Hindlimb muscle (tissue), 1 donor: ENCODE measurements at places on chromosomes 4 and X. TPM values are rescaled to one million over a fixed set of nuclear protein-coding genes. Genes with fewer than 3 reads are reported as not detected.

The INPP4B gene
- 40.6 TPM for polyA plus RNA-seq

The CTAG1B gene
- polyA plus RNA-seq, result not detected

The SPANXD gene
- polyA plus RNA-seq, result not detected

The DGKQ gene
- 6.5 TPM for polyA plus RNA-seq

The GNRHR gene
- 0.50 TPM for polyA plus RNA-seq

The FATE1 gene
- 3.9 TPM for polyA plus RNA-seq

The DTHD1 gene
- not detected for polyA plus RNA-seq

The TCEAL5 gene
- polyA plus RNA-seq, result 3.3 TPM

The HS3ST1 gene
- polyA plus RNA-seq, result 0.46 TPM

The KCTD8 gene
- 0.14 TPM for polyA plus RNA-seq

The DCAF4L1 gene
- polyA plus RNA-seq, result 0.34 TPM

The DOK7 gene
- polyA plus RNA-seq, result 21.0 TPM

The TLR1 gene
- polyA plus RNA-seq, result 3.1 TPM

DNA sequence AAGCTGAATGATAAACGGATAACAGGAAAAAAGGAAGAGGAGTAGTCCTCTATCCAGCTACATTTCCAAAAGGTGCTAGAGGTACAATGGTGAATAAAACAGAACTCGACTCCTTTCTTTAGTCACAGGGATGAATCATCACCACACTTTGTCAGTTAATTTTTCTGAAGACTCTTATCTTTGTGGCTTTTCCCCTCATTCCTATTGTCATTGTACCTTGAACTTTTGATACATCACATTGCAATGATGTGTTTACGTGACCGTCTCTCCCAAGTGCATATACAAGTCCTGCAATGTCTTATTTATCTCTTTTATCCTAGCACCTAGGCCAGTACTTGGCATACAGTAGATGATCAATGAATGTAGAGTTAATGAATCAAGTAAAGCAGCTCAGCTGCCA lies 134.7 kb downstream of the LHFPL1 start:
- no peak for DNase-seq

DNA sequence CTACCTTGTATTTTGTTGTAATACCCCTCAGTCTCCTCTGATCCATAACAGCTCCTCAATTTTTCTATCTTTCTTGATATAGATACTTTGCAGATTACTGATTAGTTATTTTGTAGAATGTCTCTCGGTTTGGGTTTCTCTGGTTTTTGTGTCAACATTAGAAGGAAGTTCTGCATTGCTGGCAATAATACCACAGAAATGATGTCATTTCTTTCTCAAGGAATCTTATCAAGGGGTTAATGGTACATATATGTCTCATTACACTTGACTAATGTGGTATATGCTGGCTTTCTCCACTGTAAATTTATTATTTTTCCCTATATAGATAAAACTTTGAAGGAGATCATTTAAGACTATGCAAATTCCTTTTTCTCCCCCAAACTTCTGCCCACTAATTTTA lies 183.6 kb upstream of the DKK2 start:
- no peak for DNase-seq

DNA sequence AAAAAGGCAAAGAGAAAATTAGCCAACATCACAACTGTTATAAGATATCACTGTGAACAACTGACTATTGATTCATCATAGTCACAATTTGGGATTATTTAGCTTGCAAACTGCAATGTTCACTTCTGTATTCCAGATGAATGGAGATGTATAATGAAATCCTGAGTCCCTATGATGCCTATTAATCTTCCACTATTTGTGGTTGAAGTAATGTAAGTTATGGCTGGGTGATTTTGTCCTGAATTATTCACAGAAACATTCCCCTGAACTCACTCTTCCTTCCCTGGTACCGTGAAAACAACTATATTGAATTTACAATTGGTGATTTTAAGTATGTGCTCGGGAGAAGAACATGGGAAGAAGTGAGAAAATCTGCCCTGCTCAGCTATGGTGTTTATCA lies 50.8 kb upstream of the NPFFR2 start:
- no peak for DNase-seq

- DNase-seq, result no peak
Measured at GRCh38 chr4:16077786-16078185, 6.0 kb downstream of the PROM1 start.

DNA sequence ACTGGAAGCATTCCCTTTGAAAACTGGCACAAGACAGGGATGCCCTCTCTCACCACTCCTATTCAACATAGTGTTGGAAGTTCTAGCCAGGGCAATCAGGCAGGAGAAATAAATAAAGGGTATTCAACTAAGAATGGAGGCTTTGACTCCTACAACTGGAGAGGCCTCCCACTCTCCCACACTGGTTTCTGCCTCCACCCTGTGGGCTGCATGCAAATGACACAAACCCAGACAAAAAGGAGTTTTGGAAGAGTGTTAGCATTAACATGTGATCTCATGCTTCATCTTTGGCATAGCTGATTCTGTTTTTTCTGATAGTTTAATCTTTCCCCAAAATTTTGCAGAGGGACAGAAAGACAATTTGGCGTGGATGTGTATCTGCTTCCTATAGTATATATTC lies 80.8 kb upstream of the IQCM start:
- peak; percentile 18 for DNase-seq

GRCh38 chr4:186726426-186727168 lies 2.9 kb upstream of the FAT1 start:
- peak; percentile 88 for DNase-seq

DNA sequence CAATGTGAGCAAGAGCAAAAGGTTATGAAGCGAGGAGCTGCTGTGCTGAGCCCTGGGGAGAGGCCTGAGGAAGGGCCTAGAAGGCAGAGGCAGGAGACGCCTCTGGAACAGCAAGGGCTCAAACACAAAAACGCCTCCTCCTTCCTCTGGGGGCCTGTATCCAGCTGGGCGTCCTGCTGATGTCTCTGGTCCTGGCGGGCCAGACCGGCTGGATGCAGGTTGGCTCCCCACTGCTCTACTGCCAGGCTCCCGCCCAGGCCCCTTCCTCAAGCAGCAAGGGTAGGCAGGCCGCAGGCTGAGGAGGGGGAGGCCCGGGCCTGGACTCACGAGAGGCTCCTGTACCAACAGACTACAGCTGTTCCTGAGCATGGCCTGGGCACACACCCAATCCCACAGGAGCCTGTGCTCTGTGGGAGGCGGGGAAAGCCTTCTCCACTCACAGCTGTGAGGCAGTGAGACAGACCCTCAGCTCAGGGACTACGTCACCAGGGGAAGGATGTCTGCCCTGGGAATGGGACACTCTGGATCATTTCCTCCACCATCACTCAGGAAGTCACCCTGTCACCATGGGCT lies 2.3 kb downstream of the HAUS7 start:
- DNase-seq, result no peak

GRCh38 chrX:18906286-18906685 lies 77.6 kb downstream of the PHKA2 start:
- no peak for DNase-seq

- DNase-seq, result no peak
Measured at GRCh38 chr4:181477591-181477990, 765.6 kb upstream of the TENM3 start.

DNA sequence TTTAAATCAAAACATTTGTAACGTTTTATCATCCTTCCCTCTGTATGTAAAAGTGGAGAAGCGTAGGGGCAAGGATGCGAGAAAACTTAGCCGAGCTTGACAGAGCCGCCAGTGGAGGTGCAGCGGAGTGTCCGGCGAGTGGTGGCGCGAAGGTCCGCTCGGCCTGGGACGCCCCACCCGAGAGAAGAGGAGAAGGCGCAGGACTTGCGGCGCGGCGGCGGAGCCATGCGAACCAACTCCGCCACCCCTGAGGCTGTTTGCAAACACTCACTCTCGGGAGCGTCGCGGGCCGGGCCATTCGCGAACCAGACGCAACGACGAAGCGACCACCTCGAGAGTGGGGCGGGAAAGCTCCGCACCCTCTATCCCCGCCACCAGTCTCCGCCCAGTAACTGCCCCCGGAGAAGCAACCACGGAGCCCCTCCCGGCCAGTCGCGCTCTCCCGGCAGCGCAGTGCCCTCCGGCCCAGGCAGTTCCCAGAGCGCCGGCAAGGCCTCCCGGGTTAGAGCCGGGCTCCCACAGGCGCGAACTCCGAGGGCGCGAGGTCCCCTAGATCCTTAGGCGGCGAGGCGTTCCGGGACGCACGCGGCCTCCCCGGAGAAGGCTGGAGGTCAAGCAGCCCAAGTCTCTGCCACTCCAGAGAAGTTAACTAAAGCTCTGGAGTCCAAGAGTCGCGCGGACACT lies 2.3 kb upstream of the MAB21L2 start:
- peak; percentile 46 for DNase-seq

DNA sequence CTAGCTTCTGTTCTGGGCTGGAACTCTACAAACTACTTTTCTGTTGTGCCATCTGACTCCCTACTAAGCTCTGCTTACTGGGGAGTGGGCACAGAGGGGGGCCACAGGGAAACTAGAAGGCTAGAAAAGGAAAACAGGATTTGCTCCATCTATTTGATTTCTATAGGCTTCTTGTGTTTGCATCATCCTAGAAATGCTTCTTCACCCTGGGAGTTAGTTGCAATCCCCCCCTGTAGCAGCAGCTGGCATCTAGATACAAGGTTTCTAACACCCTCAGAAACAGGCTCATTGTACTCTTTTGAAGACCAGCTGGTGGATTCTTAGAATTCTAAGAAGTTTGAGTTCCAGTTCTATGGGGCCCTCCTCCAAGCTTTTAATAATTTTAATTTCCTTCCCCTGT lies 213.4 kb downstream of the TMA16 start:
- DNase-seq, result no peak

DNA sequence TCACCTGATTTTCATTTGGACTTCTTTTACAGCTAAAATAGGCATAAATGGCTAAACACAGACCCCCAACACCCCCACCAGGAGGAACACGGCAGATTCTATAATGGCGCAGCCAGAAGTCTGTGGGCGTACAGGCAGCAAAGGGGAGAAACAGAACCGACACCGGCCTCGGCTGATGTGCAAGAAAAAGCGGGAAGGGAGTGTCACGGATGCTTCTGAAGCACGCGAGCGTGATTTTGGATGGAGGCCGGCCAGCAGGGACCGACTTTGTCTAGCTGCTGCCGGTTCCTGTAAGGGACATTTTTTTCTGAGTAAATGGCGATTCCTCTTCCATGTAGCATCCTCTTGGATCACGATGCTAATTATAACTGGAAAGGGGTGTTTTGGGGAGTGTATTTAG lies 24.9 kb upstream of the ETNPPL start:
- no peak for DNase-seq

- no peak for DNase-seq
Measured at GRCh38 chr4:113406723-113407016, 354.9 kb downstream of the CAMK2D start.

- no peak for DNase-seq
Measured at GRCh38 chrX:139299309-139299708, 231.2 kb upstream of the F9 start.

GRCh38 chr4:8015512-8015911 lies 75.9 kb upstream of the AFAP1 start:
- no peak for DNase-seq

DNA sequence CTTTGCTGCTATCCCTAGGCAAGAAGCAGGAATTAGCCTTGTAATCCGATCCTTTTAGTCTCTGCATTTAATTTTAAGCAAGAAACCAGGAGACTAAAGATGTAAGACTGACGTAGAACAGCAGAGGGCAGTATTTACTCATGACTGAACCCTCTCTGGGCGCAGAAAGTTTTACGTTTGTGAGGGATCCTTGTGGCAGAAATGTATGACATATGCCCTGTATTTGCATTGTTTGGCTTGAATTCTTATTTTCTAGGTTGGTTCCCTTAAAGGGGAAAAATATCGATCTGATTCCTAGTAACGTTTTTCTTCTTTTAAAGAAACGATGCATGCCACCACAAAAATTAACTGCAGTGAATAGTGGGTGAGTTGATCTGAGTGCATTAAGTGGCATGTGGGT lies 1.3 kb upstream of the FAT4 start:
- peak; percentile 88 for DNase-seq

GRCh38 chr4:74278490-74278889 lies 29.8 kb upstream of the EPGN start:
- DNase-seq, result no peak

DNA sequence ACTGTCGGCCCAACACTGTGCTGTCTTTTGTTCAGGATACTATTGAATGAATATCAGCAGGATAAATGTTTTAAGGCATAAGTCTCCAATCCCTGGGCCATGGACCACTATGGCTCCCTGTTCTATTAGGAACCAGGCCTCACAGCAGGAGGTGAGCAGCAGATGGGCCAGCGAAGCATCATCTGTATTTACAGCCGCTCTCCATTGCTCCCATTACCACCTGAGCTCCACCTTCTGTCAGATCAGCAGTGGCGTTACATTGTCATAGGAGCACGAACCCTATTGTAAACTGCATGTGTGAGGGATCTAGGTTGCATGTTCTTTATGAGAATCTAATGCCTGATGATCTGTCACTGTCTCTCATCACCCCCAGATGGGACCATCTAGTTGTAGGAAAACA lies 3.7 kb upstream of the APLN start:
- no peak for DNase-seq

- no peak for DNase-seq
Measured at GRCh38 chrX:148867596-148867995, 367.2 kb downstream of the AFF2 start.

DNA sequence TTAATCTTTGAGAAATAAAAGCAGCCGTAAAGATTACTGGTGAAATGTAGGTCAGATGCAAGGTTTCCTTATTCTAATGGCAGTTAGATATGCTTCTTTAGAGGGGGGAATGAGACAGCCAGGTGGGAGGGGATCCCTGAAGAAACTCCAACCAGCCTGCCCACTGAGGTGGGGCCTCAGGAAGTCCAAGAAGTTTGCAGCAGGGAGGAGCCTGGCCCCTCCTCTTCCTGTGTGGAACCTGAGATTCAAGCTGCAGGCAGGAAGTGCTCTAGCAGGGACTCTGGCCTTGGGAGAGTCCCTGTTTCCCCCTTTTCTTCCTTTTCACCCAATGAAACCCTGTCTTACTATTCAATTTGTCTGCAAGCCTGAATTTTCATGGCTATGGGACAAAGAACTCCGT lies 101.4 kb upstream of the SLITRK2 start:
- DNase-seq, result no peak
